T-helper 17 cell (primary cell): ENCODE measurements at places on chromosomes 11 and 22.

DNA sequence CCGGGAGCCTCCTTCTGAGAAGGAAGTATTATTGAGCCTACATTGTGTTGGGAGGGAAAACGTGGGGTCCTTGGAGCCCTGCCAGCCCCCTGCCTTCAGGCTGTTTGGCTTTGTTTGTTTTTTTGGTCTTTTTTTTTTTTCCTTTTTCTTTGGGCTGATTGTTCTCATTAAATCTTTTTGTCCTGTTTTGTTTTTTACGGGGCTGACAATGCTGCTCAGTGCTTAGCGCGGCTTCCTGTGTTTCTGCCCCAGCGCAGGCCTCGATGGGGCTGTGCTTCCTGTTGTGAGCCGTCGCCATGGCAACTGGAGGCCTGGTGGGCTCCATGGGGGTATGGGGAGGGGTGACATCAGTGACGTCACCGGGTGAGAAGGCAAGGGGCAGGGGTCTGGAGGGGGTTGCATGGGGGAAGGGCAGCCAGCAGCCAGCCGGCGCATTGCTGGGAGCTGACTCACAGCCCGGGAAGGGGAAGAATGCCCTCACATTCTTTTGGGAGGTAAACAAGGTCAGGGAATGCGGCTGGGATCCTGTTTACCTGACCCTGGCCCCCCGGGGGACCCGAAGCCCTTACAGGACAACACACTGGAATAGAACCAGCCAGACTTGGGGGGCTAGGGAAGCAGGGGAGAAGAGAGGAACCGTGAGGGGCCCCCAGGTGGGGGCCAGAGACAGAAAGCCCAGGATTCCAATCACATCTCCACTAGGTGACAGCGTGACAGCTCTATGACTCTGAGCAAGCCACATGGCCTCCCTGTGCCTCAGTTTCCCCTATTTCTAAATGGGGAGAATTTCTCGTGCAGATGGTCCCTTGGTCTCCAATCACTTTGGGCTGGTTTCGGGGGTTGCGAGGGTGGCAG, 22.2 kb upstream of the CBX7 start:
- peak; percentile 51 for DNase-seq

DNA sequence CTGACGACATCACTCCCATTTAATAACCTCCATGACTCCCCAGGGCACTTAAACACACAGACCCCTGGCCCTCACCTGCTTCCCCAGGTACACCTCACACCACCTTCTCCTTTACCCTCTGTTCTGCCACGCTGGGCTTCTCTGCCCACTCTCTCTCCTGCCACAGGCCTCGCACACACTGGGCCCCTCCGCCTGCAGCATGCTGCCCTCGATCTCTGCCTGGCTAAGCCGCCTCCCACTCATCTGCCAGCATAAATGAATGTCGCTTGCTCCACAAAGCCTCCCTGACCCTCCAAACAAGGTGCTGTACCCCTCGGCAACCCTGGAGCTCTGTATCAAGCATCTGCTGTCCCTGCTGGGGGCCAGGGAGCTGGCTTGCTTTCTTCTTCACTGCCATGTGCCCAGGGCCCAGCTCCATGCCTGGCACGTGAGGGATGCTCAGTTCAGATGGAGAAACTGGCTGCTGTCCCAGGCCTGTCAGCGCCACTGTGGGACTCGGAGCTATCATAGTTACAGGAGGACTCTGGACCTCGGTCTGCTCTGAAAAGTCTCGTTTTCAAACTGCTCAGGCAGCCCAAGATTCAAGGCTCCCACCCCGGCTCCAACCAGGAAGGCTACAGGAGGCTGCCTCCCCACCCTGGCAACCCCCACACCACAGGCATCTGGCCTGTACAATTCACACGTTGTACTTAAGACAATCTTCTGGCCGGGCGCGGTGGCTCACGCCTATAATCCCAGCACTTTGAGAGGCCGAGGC, 11.9 kb downstream of the TTLL1 start:
- DNase-seq, result no peak

GRCh38 chr11:18364495-18365073, 29.8 kb upstream of the LDHA start:
- DNase-seq, result no peak

- no peak for DNase-seq
Measured at GRCh38 chr22:25182131-25183110, 17.2 kb upstream of the CRYBB3 start.

DNA sequence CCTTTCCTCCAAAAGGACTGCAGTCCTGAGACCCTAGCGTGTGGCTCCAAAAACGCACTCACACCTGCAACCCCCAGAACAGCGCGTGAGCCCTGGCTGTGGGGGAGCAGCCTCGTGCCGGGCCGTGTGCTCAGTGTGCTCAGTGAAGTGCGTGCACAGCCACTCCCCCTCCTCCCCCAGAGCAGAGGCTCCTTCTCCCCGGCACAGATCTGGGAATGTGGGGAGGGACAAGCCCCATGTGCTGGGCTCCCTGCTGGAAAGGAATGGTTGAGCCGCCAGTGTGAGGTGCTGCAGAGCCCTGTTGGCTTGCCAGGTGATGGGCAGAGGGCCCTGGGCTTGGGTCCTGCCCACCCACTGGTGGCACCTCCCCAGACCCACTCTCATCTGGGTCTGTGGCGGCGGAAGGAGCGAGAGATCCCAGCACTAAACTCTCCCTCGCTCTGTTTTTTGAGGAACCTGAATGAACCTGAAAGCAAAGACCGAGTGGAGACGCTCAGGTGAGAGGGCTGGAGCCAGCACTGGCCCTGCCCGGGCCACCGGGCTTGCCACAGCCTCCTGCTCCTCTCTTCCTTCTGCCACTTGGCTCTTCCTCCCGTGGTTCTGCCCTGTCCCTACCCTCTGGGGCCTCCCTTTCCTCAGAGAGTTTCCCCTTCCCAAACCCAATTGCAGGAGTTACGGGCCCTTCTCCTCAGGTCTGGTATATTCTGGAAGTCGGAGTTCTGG, 9.0 kb downstream of the RCOR2 start:
- no peak for DNase-seq

GRCh38 chr11:6693342-6694228, 10.4 kb upstream of the MRPL17 start:
- DNase-seq, result no peak

GRCh38 chr11:17157761-17158160, 50.0 kb downstream of the PIK3C2A start:
- no peak for DNase-seq

DNA sequence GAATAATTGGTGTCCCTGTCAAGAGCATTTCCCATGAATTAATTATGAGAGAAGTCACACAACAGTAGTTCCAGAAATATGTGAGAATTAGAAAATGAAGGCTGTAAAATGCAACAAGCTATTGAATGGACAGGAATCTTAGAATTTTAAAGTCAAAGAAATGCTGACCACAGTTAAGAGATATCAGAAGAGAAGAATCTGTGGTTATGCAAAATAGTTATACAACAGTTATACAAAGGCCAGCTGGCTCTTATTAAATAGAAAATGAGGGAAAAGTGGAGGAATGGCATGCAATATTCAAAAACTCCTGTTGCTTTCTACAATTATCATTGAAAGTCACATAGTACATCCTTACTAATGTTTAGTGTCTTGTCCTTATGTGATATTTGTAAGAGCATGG, 27.4 kb downstream of the CASP12 start:
- no peak for DNase-seq

- no peak for DNase-seq
Measured at GRCh38 chr11:130340671-130341319, 26.1 kb upstream of the ZBTB44 start.
